HFF-Myc (cell line): ENCODE measurements at places on chromosomes 5 and 9.

- DNase-seq = no peak
These were observed 117.9 kb upstream of the CDH12 start for GRCh38 chr5:22970956-22971618.

DNA sequence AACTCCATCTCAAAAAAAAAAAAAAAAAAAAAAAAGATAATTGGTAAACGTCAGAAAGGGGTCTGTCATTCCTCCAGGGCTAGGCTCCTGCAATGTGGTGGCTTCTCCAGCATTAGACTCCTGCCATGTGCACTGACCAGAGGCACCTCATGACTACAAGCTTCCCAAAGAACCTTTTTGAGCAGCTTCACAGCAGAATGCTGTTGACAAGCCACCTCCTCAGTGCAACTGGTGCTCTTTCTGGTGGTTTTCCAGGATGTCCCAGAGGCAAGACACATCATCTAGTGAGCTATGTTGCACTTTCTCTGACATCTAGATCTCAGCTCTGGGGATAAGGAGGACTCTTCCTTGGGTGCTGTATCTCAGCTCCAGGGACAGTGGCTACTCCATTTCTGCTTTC lies 11.6 kb downstream of the RPL37 start:
- DNase-seq = no peak

- no peak for DNase-seq
These were observed 2022.9 kb upstream of the CDH6 start for GRCh38 chr5:29170599-29170998.

DNA sequence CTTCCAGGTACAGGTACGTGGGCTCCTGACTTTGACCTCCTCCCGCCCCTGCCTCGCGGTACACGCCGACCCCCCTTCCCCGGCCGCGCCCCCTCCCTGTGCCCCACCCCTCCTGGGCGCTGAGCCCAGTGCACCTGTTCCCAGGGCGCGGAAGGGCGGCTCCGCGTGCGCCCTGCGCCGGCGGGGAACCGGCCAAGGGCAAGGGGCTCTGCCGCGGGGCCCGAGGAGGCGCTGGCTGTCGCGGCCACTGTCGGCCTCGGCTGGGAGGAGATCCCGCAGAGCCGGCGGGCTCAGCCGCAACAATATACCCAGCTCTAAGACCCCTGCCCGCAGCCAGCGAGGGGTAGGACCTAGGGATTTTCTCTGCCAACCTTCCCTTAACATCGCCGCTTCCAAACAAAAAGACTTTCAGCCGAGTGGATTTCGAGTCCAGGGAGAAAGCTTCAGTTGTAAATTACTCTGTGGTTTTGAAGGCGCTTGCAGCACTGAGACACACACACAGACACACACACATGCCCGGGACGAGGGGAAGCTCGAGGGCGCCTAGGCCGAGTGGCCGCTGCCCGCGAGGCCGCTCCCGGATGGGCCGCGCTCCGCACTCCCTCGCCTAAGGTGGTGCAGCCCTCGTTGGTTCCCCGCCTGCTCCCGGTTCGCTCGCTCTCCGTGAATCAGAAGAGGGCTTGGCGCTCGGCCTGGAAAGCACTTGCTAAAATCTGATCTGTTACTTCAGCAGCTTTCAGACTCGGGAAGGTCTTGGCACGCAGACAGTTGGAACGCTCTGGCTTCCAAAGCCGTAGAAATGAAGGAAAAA lies 1.2 kb downstream of the FGF18 start:
- DNase-seq = peak; percentile 30

DNA sequence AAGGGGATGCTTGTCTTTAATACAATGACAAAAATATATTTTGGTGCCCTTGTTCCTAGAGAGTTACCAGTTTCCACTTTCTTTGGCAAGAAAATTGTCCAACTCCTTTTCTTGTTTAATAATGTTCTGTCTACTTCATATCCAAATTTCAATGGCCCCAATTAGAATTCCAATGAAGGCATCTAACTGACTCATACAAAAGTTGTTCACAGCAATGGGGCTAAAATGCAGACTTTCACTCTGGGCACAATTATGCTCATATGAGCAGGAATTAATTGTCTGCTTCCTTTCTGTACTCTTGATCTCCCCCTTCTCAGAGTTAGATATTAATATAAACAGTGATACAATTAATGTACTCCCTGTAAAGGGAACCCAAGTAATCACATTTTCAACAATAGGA lies 42.1 kb upstream of the ZNF622 start:
- no peak for DNase-seq

DNA sequence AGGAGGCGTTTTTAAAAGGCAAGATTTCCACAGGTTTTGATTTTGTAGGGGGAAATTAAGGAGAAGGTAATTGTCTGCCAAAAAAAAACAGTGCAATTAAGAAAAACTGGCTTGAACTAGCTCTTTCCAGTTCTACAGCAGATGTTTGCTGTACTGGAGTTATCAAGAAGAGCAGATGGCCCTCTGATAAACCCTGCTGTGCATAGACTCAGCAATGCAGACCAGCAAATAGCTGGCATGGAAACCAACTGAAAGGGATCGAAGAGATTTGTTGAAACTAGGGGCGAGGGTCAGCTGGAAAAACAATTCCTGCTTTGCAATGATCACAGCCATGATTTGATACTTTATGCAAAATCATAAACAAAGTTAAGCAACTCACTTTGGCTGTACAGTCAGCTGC lies 17.8 kb upstream of the BHMT start:
- DNase-seq = no peak
